Stimulated activated CD4-positive, alpha-beta T cell treated with anti-CD3 and anti-CD28 coated beads, Interleukin-1b, Interleukin-23, amount 100 ng/mL, for 48 hours (primary cell): ENCODE measurements at places on chromosomes 2 and 18.

DNA sequence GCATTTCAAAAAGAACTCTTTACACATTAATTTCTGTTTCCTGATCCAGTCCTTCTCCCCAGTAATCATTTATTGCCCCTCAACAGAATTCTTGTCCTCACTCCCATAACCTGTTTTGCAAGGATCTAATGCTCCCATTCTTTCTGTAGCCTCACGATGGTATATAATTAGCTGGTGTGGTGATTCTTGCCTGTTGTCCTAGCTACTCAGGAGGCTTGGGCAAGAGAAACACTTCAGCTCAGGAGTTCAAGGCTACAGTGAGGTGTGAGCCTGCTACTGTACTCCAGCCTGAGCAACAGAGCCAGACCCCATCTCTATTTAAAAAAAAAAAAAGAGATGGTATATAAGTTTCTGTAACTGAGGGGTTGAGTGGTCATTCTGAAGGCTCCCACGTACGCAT is 7.7 kb upstream of the TRAPPC8 start:
- no peak for DNase-seq

DNA sequence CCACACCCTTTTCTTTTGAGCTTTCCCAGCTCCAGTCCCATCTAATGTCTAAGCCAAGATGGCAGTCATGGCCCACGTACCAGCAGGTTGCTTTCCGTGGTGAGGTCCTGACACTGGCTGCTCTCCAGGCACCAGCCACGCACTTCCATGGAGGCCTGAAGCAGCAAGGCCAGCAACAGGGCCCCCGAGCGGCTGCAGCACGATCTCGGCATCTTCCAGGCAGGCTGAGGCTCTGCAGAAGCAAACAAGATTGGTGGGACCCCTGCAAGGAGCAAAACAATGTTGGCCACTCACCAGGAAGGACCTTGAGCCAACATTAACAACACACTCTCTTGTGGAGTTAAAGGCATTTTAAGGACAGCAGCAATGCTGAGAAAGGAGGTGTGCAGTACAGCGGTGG is 3.8 kb downstream of the POMC start:
- no peak for DNase-seq

- no peak for DNase-seq
Observed at GRCh38 chr18:45386041-45386655, 229.1 kb upstream of the SLC14A2 start.

DNA sequence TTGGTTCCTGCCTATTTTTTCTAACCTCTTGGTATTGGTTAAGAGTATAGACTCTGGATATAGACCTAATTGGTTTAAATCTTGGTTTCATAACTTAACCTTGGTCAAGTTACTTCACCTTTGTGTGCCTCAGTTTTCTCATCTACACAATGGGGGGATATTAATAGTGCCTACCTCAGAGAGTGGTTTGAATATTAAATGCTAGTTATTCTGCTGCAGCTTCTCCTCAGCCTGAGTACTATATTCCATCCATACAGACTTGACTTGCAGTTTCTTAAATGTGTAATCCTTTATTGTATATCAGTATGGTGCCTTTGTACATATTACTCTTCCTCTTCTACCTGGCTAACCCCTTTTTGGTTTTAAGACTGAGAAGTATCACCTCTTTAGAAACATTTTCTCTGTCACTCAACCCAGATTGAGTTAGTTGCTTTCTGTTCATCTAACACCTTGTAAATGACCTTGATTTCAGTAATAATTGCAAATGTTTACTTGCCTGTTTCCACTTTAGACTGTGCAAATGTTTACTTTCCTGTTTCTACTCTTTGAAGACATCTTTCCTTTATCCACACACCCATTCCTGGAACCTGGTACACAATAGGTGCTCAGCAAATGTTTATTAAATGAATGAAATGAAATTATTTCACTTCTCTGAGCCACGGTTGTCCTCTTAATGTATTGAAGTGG is 6.6 kb downstream of the ACVR2A start:
- no peak for DNase-seq
